ENCODE measurements at places on chromosomes 2 and 18. TPM values are rescaled to one million over a fixed set of nuclear protein-coding genes. Genes with fewer than 3 reads are reported as not detected.

The CKAP2L gene
- 0.46 TPM for total RNA-seq

The POTEC gene
- total RNA-seq = not detected

The ALS2 gene
- 26.2 TPM for total RNA-seq

The ALLC gene
- not detected for total RNA-seq

The LRP1B gene
- total RNA-seq = 0.12 TPM

The XDH gene
- total RNA-seq = 0.41 TPM

The HMSD gene
- total RNA-seq = 2.1 TPM

The RAB6C gene
- not detected for total RNA-seq

The RETREG2 gene
- total RNA-seq = 79.8 TPM

The PDE6D gene
- total RNA-seq = 18.7 TPM

The CCDC74A gene
- total RNA-seq = 1.2 TPM

The ZAP70 gene
- total RNA-seq = 10.2 TPM

The PROC gene
- not detected for total RNA-seq

The TSHZ1 gene
- 17.3 TPM for total RNA-seq

The CASP10 gene
- 31.6 TPM for total RNA-seq

The CD207 gene
- total RNA-seq = 3.6 TPM

The CAPG gene
- total RNA-seq = 419 TPM

The GRB14 gene
- 8.9 TPM for total RNA-seq

The SERPINB13 gene
- not detected for total RNA-seq

The VWA3B gene
- 0.17 TPM for total RNA-seq

The CD8B gene
- 2.1 TPM for total RNA-seq

The PMAIP1 gene
- total RNA-seq = 3.1 TPM

The AFF3 gene
- total RNA-seq = 44.6 TPM

The C2orf66 gene
- total RNA-seq = 0.38 TPM

The CCDC138 gene
- 2.9 TPM for total RNA-seq

The CFC1 gene
- 0.38 TPM for total RNA-seq

The TOGARAM2 gene
- total RNA-seq = 0.72 TPM

The STK16 gene
- total RNA-seq = 21.4 TPM

The FSIP2 gene
- total RNA-seq = 0.29 TPM

The DLGAP1 gene
- 5.4 TPM for total RNA-seq

The B4GALT6 gene
- 3.5 TPM for total RNA-seq

The CROCC2 gene
- total RNA-seq = 0.26 TPM

The LYG2 gene
- total RNA-seq = not detected

The LYG1 gene
- total RNA-seq = 1.4 TPM
